Stimulated activated CD4-positive, alpha-beta T cell treated with anti-CD3 and anti-CD28 coated beads, Interleukin-15, amount 100 ng/mL, for 48 hours (primary cell): ENCODE measurements at places on chromosomes 13 and 19.

GRCh38 chr19:17915940-17916593, 16.7 kb upstream of the CCDC124 start:
- no peak for DNase-seq

GRCh38 chr13:40483601-40484000, 182.8 kb downstream of the FOXO1 start:
- no peak for DNase-seq

DNA sequence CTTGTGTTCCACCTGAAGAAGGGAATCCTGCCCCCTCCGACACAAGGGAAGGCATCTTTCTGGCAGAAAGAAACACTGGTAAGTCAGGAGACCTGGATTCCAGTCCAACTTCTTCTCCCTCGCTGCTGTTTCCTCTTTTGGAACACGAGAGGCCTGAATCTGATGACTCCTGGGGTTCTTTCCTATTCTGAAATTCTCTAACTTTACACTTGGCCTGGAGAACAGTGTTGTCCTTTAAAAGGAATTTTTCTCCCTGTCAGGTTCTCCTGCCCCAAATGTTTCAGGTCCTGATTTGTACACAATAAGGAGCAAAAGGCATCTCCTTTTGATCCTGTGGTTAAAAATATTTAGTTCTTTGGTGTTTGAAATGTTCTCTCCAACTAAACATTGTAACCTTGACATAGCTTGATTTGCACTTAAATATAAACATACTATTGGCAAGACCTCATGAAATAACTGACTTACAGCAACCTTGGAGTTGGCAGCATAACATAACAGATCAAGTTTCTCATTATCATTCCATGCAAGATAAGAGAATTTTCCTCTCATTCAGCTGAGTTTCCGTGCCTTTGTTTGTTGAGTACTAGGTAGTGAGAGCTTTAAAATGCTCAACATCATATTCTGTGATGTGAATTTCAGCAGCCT, 244.8 kb downstream of the COG6 start:
- DNase-seq = no peak

GRCh38 chr13:33515146-33515545, 229.6 kb upstream of the STARD13 start:
- DNase-seq = no peak

- DNase-seq = no peak
Observed at GRCh38 chr13:80047406-80047805, 293.5 kb downstream of the SPRY2 start.

GRCh38 chr19:7953060-7953459, 9.6 kb upstream of the TIMM44 start:
- no peak for DNase-seq

GRCh38 chr19:30521937-30522336, 149.8 kb downstream of the ZNF536 start:
- DNase-seq = no peak

DNA sequence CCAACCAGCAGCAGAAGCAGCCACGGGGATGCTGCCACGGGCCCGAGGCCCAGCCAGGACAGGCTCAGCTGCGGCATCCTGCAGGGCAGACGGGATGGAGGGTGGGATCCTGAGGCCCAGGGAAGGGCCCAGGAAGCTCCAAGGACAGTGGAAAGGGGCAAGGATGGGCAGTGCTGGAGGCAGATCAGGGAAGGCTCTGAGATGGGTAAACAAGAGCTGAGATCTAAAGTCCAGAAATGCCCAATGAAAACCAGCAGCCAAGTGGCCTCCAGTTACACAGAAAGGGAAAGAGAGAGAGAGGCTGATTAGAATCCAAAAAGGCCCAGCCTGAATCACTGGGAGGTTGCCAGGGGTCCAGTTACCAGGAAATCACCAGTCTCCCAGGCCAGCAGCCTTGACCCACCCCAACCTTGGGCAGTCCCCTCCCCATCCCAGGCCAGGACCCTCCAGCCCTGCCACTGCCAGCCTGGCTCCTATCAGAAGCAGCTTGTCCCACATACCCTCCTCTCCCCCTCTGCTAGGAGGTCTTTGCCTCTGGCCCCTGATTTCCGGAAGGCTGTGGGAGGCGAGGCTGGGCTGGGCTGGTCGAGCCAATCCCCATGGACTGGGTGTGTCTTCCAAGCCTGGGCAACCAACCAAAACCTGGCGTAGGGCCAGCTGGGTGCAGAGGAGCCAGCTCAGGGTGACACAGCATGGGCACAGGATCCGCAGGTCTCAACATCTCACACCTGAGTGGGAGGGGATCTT, at the start of gene CYP4F11:
Gene CYP4F11, minus strand, starts transcription at position 198 of the 747 bp plus-strand sequence. Its CDS starts 121 bp downstream, at position 77.
- no peak for DNase-seq

- no peak for DNase-seq
Observed at GRCh38 chr13:23348262-23349127, 85.0 kb downstream of the SACS start.

DNA sequence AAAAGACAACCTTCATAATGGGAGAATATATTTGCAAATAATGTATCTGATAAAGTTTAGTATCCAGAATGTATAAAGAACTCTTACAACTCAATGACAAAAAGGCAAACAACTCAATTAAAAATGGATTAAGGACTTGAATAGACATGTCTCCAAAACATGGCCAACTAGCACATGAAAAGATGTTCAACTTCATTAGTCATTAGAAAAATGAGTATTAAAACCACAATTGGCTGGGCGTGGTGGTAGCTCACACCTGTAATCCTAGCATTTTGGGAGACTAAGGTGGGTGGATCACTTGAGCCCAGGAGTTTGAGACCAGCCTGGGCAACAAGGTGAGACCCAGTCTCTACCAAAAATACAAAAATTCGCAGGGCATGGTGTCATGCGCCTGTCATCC, 18.8 kb upstream of the ZMYM5 start:
- no peak for DNase-seq

GRCh38 chr19:12526542-12526941, 24.7 kb downstream of the ZNF564 start:
- DNase-seq = no peak

GRCh38 chr19:20273951-20274570, 107.0 kb downstream of the ZNF486 start:
- DNase-seq = no peak

DNA sequence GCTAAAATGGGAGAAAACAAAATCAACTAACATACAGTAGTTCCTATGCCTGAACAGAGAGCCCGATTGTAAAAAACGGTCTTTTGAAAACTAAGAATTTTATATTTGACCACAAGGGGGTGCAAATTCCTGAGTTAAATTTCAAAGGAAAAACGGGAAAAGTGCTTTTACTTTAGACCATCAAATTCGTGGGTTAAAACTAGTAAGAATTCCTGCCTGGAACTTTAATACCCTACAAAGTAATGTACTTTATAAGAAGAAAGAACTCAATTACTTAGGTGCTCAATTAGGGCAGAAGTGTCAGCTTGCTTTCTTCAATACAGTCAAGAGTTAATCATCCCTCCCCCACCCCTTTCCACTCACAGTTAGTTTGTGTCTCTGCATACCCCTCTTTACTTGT, 69.8 kb downstream of the KCNRG start:
- DNase-seq = no peak

DNA sequence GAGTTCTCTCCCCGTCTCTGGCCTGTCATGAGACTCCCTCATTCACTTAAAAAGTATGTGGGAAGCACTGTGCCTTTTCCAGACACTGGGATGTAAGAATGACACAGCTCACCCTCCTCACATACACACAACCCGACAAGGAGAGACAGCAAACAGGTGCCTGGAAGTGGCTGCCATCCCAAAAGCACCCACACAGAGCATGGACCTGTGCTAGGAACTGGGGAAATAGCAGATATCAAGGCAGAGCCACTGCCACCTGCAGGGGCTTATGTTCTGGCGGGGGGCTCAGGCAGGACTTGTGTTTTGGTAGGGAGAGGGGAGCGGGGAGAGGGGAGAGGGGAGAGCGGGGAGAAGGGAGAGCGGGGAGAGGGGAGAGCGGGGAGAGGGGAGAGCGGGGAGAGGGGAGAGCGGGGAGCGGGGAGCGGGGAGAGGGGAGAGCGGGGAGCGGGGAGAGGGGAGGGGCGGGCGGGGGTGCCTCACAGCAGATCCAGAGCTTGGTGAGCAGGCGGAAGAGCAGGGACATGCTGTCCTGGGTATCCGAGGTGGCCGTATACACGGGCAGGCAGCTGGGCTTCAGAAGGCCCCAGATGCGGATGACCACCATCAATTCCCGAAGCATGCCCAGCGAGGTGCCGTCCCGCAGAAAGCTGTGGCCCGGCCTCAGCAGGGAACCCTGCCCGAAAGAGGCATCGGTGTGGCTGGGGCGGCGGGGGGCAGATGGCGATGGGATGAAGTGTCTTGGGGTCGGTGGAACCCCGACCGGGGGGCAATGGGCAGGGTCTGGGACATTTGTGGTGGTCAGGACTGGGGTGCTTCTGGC, 12.2 kb downstream of the CFD start:
- DNase-seq = no peak

GRCh38 chr19:953445-954271, 27.8 kb downstream of the ARID3A start:
- DNase-seq = no peak

- peak; percentile 85 for DNase-seq
Observed at GRCh38 chr19:4327252-4327876, 11.3 kb downstream of the STAP2 start.

DNA sequence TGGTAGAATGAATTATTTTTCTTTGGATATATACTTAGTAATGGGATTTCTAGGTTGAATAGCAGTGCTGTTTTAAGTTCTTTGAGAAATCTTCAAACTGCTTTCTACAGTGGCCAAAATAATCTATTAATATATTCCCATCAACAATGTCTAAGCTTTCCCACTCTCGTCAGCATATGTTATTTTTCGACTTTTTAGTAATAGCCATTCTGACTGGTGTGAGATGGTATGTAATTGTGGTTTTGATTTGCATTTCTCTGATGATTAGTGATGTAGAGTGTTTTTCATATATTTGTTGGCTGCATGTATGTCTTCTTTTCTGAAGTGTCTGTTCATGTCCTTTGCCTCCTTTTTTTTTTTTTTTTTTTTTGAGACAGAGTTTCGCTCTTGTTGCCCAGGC, 90.2 kb upstream of the CSNK1A1L start:
- no peak for DNase-seq

DNA sequence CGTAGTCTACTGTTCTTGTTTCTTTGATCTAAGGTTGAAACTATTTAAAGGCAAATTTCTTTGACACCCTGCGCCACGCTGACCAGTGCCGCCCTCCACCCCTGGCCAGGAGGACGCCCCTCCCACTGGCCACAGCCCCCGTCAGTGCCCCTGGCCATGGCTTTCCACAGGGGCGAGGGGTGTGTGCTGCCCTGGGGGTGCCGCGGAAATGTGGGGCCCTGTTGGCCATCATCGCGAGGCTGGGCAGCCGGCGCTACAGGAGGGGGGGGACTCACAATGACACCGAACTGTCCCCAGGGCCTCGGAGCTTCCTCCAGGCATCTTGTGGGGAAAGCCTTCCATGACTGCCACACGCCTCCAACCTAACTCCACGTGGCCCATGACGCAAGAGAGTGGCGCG, 10.9 kb downstream of the SHC2 start:
- no peak for DNase-seq

DNA sequence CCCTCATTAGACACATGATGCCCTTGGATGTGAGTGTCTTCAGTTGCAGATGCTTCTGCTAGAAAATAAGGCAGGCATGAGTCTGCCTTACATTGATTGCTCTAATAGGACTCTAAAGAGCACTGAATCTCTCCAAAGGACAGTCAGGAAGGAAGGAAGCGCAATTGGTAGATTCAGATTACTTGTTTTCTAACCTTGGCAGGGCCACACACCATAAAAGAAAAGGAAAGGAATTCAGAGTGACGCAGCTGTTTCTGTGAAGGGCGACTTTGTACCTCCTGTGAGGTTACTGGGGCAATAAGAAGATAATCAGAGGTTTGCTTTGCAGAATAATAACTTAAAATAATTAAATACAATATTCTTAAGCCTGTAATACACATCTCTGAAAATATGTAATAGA, 48.0 kb downstream of the FRY start:
- no peak for DNase-seq

GRCh38 chr19:48716562-48717291, 2.8 kb downstream of the MAMSTR start:
- no peak for DNase-seq

GRCh38 chr13:46473806-46474205, 79.2 kb upstream of the LRCH1 start:
- DNase-seq = no peak

GRCh38 chr19:8343483-8343844, 402 bp upstream of the KANK3 start:
- no peak for DNase-seq

GRCh38 chr13:36553491-36553890, 120.3 kb upstream of the SERTM1 start:
- no peak for DNase-seq

DNA sequence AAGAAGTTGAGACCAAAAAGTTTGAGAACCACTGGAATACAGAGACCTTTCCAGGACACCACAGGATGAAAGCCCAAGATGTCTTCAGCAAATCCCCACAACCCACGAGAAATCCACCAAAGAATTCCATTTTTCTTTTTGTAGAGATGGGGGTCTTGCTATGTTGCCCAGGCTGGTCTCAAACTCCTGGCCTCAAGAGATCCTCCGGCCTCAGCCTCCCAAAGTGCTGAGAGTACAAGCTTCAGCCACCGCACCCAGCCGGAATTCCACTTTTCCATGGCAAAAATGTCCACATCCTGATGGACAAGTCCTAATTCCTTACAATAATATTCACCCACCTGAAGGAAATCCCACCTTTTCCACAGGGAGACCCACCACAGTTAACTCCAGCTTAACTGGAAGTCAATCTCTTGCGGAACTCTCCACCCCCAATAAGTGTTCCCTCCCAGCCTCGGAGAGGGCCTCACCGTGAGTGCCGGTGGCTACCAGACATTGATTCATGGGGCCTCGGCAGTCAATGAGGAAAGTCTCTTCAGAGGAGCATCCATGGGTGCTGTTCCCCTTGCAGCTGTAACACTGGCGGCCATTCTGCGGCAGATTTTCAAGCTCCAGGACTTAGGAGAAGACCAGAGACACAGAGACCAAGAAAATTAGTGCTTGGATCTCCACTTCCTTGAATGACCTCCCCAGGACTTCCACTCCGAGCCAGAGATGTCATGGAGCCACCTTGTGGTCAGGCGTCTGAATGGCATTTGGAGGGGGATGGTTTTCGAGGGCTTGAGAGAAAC, 12.3 kb upstream of the CADM4 start:
- DNase-seq = no peak

- DNase-seq = no peak
Observed at GRCh38 chr19:42086770-42087550, 11.0 kb downstream of the ZNF574 start.
